ENCODE measurements at places on chromosomes 1 and 21.

GRCh38 chr1:41807390-41807789 is 111.3 kb downstream of the HIVEP3 start:
- no peak for DNase-seq

GRCh38 chr1:190847166-190847565 is 369.5 kb upstream of the BRINP3 start:
- DNase-seq, result no peak

DNA sequence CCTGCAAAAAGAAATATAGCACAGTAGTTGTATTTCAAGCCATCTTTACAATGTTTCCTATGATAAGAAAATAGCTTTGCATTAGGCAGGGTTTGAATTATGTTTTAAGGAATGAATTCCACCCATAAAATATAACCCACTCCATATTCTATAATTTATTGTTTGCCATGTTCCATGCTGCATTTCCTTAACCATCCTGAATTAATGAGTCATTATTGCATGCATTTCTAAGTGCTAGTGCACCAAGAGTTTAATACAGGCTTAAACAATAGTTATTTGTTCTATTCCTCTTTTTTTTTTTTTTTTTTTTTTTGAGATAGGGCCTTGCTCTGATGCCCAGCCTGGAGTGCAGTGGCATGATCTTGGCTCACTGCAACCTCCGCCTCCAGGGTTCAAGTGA is 45.2 kb downstream of the MIGA1 start:
- no peak for DNase-seq

DNA sequence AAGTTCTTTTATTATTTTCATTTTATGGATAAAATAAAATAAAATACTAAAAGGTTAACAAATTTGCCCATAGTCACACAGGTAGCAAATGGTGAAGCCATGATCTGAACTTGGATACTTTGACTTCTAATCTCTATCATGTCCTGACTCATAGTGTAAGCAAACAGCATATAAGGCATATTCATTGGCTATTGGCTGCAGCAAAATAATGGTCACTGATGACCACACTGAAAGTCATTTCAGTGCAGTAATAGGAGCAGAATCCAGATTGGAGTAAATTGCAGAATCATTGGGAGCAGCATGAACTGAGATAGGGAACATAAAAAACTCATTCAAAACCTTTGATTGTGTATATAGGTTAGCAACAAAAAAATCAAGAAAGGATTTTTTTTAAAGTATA is 262.9 kb downstream of the PLA2G4A start:
- no peak for DNase-seq

- no peak for DNase-seq
Measured at GRCh38 chr1:60859111-60859510, 223.2 kb upstream of the NFIA start.

GRCh38 chr21:43190544-43190943 is 21.7 kb downstream of the CRYAA start:
- DNase-seq, result no peak

DNA sequence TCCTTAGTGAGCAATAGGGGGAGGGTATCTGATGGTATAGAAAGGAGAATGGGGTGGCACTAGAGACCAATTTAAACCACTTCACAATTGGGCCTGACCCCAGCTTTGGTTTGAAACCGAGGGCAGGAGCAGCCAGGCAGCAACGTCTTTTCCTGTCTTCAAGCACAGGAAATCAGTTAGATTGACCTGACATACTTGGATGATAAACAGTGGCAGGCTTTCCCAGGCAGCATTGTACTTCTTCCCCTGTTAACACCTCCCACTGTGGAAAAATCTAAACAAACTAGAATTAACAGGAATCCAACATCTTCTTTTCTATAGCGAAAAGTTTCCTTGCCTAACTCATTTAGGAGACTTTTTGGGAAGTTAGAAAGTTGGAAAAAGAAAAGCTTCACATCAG is 40.6 kb downstream of the SELL start:
- no peak for DNase-seq

GRCh38 chr1:187481581-187482148 is 652.9 kb downstream of the PLA2G4A start:
- no peak for DNase-seq

GRCh38 chr1:30908316-30908695 is 252 bp downstream of the SDC3 start:
- DNase-seq, result no peak

- no peak for DNase-seq
Measured at GRCh38 chr1:175702079-175702795, 41.2 kb downstream of the TNR start.

DNA sequence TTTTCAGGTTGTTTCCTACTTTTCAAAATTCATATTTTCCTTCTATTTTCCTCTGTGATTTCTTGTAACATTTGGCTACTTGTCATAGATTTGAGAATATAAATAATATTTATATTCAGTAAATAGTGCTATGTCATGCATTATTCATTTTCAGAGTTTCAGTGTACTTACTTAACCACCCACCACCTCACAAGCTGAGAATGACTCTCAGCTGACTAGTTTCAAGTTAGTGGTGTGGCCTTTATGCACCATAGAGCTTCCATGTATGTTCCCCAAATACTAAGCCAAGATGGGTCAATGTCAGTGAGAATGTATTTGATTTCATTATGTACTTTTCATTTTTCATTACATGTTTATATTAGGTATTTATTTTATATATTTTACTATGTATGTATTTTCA is 56.9 kb upstream of the RGS1 start:
- no peak for DNase-seq

DNA sequence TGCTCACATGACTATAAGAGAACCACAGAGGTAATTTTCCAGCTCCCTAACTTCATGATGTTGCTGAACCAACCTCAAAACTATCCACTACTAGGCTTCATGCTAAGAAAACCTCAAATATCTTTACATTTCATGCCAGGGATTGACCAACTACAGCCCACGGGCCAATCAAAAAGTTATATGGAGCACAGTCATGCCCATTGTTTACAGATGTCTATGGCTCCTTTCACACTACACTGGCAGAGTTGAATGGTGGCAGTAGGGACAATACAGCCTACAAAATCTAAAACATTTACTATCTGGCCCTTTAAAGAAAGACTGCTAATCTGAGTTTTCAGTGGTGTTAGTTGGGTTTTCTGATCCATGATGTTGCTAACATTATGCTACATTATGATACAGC is 154.8 kb downstream of the TM2D1 start:
- no peak for DNase-seq

DNA sequence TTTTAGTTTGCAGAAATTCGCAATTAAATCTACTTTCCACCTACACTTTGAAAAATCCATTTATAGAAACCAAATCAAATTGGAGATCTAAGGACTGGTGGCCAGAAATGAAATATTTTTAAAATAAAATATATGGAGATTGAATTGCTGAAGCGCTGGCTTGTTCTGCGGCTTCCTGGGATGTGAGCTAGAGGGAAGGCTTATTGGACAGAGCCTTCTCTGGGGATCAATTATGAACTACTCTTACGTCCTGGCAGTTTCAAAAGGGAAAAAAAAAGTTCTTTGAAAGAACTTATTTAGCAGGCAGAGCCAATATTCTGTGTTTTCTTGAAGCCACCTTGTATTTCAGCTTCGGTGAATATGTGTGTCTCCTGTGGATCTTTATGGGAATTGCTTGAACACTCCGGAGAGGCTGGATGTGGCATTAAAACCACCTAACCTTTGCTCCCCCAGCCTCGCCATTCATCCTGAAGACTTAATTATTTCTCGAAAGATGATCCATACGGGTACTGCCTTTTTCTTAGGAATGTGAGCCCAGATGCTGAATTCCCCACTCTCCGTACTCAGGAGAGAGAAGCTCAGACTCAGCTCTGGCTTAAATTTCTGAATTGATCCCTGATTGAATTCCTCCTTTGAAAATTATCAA is 478.9 kb upstream of the VAMP3 start:
- DNase-seq, result no peak

GRCh38 chr1:38141483-38141882 is 94.9 kb upstream of the POU3F1 start:
- no peak for DNase-seq

- no peak for DNase-seq
Measured at GRCh38 chr1:231046730-231047395, 6.8 kb upstream of the FAM89A start.

DNA sequence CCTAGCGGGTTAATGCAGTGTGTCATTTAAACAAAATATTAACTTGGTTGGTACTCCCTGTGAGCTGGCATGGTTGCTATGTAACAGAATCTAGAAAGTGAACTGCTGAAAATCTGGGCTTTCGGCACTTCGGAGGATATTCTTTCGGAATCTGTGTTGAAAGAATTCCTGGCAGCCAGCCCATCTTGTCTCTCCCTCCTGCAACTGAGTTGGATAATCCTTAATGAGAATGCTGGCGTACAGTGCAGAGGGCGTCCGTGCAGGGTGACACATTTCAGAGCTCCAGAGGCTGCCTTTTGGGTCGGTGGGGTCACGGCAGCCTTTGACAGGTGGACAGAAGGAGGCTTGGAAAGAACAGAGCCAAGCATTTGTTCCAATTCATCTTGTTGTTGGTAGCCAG is 3.7 kb downstream of the KAZN start:
- no peak for DNase-seq

GRCh38 chr1:198270273-198270828 is 113.6 kb downstream of the NEK7 start:
- no peak for DNase-seq

- DNase-seq, result no peak
Measured at GRCh38 chr1:5639106-5639722, 353.0 kb downstream of the NPHP4 start.

DNA sequence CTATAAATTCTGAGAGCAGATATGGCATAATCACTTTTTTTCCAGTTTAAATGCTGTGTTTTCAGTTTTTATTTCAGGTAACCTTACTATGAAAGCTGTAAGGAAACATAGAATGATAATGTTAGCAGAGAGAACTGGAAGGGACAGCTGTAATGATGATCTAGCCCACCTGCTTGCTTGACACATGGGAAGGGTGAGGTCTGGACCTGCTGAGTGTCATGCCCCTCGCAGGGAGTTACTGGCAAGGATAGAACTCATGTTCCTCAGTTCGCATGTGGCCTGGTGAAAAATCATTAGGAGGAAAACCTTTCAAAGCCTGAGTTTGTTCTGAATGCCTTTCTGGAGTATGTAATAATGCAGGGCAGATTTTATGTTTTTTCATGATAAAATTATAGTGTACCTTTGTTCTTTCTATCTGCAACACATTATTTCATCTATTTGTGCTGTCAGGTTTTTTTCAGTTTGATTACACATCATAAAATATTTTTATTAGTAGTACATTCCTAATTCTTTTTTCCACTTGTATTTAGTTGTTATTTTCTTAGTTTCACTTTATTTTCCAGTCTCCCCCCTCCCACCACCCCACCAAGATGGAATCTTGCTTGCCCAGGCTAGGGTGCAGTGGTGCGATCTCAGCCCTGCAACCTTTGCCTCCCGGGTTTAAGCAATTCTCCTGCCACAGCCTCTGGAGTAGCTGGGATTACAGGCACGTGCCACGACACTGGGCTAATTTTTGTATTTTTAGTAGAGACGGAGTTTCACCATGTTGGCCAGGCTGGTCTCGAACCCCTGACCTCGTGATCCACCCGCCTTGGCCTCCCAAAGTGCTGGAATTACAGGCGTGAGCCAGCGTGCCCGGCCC is 8.0 kb downstream of the DDI2 start:
- DNase-seq, result no peak

DNA sequence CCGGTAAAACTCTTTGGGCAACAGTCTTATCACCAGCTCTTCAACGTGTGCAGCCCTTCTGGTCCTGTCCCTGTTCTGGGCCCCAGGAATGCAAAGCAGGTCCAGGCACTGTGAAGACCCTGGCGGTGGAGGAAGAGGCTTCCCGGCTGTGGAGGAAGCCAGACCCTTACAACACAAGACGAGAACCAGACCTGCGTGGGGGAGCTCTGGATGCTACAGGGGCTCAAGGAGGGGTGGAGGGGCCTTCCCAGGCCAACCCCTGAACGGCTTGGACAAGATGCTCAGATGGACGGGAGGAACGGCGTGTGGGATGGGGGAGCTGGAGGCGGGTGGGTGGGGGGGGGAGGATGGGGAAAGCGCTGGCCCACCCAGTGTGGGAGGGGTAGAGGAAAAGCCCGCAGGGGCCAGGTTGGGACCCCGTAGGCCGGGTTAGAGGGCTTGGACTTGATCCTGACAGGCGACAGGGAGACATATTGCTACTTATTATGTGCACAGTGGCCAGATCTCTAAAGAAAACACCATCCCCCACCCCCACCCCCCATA is 5.1 kb upstream of the OLIG2 start:
- DNase-seq, result no peak

- no peak for DNase-seq
Measured at GRCh38 chr1:63645317-63645716, 52.1 kb downstream of the PGM1 start.

GRCh38 chr21:27425574-27425973 is 458.7 kb upstream of the ADAMTS5 start:
- no peak for DNase-seq

GRCh38 chr1:43479414-43479813 is 25.7 kb upstream of the HYI start:
- no peak for DNase-seq

DNA sequence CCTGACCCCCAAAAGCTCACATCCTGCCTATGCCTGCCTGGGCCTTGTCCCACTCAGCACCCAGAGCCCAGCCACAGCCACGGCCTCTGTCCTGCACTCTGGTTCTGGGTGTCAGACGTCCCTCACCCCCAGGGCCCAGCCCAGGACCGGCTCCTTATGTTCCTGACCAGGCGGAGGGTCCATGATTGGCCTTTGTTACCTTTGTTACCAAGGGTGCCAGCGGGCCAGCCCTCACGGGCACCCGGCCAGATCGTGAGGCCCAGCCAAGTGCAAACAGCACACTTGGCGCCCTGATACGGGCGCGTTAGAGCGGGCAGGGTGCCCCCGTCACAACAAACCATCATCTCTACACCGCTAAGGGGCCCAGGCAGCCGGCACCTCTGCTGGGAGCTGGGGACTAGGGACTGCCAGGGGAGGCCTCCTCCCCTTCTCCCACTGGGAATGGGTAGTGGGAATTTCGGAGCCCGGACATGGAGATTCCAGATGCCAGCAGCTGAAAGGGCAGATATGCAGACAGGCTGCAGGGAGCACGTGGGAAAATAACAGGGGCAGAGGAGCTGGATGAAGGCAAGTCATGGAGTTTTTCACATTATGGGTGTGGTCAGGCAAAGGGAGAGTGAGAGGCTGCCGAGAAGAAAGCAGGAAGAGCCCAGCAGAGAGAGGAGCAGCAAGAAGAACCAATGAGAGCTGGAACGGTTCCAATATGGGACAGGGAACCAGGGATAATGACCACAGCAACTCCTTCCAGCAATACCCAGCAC is 22.1 kb downstream of the HSPG2 start:
- DNase-seq, result no peak

GRCh38 chr1:73637264-73637663 is 560.7 kb downstream of the LRRIQ3 start:
- DNase-seq, result no peak

- no peak for DNase-seq
Measured at GRCh38 chr1:72567521-72567920, 285.2 kb upstream of the NEGR1 start.
